ENCODE measurements at places on chromosomes 2 and 18.
A peak's percentile ranks its signal among the peaks of the same experiment; 100 is the strongest.

GRCh38 chr2:40471866-40472265 is 20.0 kb upstream of the SLC8A1 start:
- DNase-seq = no peak

DNA sequence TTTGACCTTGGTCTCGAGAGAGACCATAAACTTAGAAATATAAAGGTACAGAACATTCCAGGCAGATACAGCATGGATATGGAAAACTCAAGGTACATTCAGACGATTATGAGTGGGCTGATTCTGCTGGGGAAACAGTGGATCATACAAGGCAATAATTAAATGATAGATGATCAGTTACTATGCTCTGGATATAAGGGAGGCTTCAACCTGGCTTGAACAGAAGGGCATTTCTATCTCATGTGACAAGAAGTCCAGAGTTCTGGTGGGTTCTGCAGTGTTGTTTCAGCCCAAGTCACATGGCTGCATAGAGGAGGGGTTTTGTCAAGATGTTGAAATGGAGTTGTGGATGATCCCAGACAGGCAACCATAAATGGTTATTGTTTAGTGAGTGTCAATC is 23.5 kb downstream of the MYO5B start:
- DNase-seq = no peak

DNA sequence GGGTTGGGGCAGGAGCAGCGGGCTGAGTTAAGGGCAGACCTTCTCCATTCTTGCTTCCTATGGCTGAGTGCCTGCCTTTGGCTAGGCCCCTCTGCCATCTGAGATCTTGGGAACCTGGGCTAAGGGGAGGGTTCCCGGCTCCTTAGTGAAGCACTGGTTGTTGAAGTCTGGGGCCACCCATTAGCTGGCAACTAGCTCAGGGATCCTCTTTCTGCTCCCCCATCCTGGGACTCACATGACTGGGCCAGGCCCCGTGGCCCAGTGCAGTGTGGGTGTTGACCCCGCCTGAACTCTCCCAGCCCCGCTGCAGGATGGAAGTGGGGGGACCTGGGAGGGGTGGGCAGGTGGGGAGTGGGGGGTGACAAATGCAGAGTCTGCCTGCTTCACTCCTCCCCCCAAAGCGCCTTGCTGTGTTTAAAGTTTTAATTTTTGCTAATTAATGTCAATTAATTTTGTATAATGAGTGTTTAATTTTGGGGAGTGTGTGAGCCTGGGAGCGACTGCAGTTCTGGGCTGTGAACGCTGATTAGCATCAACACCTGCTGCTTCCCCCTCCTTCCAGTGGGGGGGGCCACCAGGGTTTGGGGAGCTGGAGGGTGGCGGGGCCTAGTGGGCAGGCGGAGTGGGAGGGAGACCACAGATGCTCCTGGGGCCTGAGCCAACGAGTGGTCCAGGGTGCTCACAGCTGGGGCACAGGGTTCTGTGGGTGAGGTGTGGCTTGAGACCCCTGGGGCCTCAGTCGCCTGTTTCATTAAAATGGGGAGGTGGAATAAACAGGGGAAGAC is 55.2 kb downstream of the EMX1 start:
- DNase-seq = no peak

DNA sequence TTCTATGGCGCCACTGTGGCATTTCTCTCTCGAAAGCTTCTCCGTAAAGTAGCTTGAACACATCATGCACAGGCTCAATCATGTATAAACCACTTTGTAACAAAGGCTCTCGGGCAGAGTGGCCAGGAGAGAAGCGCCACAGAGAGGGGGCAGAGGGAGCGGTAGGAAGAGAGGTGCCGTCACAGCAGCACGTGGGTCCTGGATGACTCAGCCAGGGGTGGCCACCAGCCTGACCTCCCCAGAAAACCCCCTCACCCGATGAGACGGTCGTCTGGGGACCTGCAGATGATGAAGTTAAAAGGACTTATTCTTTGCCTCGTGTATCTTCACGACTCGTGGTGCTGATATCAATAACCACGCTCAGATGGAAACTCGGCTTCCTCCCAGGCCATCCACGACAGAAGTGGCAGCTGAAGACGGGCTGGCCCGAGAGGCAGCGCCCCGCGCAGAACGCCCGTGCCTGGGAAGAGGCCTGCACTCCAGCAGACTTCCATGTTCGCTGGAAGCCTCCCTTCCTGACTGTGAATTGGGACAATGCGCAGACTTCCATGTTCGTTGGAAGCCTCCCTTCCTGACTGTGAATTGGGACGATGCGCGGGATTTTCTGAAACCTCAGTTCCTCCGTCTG is 46.4 kb upstream of the MTCL1 start:
- DNase-seq = no peak

GRCh38 chr2:115560666-115561065 is 1118.2 kb downstream of the DPP10 start:
- DNase-seq = no peak

DNA sequence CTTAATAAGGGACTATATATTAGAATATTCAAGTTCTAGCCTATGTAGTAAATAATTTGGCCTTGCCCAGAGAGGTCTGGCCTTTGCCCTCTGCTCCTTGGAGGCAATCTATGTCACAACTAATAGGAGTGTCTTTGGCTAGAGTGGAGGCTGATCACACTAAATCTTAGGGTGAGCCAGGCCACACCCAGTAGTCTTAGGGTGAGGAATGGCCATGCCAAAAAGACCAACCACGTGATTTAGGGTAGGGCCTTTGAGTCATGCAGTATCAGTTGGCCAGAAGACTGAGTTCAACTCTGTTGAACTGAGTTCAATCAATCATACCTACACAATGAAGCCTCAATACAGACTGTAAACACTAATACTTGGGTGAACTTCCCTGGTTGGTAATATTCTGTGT is 26.0 kb upstream of the FLACC1 start:
- no peak for DNase-seq

- peak; percentile 42 for DNase-seq
Measured at GRCh38 chr2:42568401-42569115, at the start of gene MTA3. MTA3 (plus strand) TSS chr2:42568632; CDS start chr2:42568746, 114 bp downstream.

- peak; percentile 68 for DNase-seq
Measured at GRCh38 chr2:118774458-118775133, 72.9 kb downstream of the EN1 start.

GRCh38 chr2:84942964-84943421 is 28.0 kb upstream of the KCMF1 start:
- no peak for DNase-seq

DNA sequence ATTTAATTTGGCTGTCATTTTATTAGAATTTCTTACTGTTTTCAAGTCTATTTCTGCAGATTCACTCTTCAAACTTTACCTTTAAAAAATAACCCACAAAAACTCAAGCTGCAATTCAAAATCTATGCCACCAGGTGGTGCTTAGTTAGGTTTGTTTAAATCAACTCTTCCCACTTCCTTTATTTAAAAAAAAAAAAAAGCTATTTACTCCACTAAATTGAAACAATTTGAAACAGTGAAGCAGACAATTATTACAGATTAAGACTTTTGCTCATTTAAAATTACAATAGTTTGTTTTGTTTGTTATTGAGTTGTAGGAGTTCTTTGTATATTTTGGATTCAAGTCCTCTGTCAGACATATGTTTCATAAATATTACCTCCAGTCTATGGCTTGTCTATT is 300.0 kb downstream of the PDE11A start:
- no peak for DNase-seq

- peak; percentile 82 for DNase-seq
Measured at GRCh38 chr2:85066874-85067351, 66.3 kb upstream of the TCF7L1 start.

DNA sequence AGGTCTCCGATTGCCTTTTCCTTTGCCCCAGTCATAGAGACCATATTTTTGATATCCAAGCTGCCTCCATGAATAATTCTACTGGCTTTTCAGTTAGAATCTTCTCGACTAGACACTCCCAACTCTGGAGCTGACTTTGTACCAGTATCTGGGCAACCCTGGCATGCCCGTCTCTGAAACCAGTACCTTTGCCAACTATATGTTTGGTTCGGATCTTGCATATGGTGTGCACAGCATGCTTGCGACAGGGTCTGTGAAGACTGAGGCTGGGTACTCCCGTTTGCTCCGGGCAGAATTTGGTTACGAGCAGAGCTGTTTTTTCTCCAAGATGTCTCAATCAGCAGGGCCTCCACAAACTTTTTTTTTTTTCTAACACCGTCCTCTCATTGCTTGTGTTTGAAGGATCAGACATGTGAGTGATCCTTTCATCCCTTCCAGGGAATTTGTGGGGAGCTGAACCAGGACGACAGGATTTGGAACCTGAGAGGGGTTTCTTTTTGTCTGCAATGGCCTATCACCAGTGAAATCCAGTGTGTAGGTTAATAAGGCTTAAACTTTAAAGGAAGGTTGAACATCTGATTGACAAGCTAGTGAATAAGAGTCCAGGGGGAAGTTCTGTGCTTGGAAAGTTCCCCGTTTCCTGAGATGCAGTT is 322.3 kb downstream of the MYCN start:
- DNase-seq = no peak

DNA sequence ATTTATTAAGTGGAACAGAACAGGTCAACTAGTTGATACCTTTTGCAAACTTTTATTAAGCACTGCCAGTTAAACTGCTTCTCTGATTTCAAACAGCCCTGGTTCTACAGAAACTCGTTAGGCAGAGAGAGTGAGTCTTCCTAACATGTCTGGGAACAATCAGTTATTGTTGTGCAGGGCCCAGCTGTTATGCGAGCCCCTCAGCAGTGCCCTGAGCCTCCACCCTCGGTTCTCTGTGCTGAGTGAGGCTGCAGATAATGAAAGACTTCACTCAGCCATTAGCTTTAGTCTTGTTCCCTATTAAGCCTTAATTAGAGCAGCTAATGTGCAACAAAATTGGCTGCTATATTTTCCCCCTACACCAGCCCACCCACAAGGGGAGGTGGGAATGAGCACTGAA is 39.6 kb downstream of the KCTD18 start:
- DNase-seq = no peak

GRCh38 chr2:11667194-11667593 is 2.8 kb downstream of the NTSR2 start:
- no peak for DNase-seq

DNA sequence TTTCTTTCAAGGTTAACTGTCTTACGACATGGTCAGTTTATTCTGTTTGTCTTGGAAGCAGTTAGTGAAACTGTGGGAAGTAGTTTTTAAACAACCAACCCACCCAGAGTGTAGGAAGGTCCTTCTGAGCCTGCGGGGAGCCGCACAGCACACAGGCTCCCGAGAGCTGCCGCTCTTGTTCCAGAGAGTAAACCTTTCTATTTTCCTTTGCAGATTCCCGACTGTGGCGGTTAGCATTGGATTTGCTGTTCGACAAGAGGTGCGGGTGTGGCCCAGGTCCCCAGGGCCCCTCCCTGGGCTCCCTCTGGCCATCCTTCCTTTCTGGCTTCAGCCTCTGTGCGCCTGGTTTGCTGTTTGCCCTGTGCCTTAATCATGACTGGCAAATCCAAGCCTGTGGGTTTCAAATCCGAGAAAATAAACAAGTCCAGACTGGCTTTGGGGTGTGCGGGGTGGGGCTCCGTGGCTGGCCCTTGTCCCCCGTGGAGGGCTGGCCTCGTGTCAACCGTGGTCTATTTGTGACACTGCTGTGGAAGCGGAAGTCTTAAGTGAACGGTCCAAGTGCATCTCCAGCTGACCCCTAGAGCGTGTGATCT is 30.7 kb downstream of the IMPA2 start:
- no peak for DNase-seq

- DNase-seq = no peak
Measured at GRCh38 chr18:59461171-59461570, 102.1 kb upstream of the LMAN1 start.

DNA sequence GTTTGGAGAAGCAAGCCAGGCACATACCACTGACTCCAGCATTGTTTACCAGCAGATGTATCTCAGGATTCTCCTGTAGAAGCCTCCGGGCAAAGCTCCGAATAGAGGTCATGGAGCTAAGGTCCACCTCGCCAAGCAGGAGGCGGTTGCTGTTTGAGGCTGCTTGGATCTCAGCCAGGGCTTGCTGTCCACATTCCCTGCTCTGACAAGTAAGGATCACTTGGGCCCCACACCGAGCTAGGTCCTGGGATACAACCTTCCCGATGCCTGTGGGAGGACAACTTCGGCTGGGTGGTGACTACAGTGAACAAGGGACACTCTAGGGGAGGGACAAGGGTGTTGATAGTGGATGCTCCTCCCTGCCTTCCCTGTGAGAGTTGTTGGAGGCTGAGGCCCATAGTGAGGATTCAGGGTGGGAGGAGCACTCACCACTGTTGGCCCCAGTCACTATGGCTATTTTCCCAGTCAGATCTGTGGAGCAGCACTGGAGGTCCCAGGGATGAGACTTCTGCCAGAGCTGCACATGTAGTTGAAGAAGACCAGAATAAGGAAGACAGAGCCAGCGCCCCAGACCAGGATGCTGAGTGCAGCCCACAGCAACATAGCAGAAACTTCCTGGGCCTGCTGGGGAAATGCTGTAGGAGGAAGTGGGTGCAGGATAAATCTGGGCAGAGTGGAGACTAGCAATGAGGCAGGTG is 8.3 kb downstream of the C2orf81 start:
- DNase-seq = no peak

- DNase-seq = no peak
Measured at GRCh38 chr2:40556293-40556692, 104.4 kb upstream of the SLC8A1 start.

- no peak for DNase-seq
Measured at GRCh38 chr2:215188078-215188477, 49.7 kb upstream of the ABCA12 start.

DNA sequence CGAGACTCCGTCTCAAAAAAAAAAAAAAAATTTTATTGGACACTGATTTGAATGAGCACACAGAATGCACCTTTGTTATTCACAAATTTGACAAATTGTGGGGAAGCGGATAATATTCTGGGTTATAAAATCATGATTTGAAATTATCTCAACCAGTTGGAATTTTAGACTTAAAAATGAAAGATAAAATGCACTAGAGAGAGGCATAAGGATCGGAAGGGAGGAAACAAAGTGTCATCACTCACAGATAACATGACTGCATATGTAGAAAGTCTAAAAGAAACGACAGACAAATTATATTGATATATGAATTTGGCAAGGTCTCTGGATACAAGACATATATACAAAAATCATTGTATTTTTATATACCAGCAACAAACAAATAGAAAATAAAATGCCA is 70.6 kb downstream of the CD28 start:
- DNase-seq = no peak

- no peak for DNase-seq
Measured at GRCh38 chr2:162103443-162104009, 29.5 kb upstream of the DPP4 start.

Data from NT2/D1 (cell line).